ENCODE measurements at places on chromosomes 7 and 10.

GRCh38 chr10:33982995-33983394 lies 648.5 kb upstream of the NRP1 start:
- DNase-seq: no peak

DNA sequence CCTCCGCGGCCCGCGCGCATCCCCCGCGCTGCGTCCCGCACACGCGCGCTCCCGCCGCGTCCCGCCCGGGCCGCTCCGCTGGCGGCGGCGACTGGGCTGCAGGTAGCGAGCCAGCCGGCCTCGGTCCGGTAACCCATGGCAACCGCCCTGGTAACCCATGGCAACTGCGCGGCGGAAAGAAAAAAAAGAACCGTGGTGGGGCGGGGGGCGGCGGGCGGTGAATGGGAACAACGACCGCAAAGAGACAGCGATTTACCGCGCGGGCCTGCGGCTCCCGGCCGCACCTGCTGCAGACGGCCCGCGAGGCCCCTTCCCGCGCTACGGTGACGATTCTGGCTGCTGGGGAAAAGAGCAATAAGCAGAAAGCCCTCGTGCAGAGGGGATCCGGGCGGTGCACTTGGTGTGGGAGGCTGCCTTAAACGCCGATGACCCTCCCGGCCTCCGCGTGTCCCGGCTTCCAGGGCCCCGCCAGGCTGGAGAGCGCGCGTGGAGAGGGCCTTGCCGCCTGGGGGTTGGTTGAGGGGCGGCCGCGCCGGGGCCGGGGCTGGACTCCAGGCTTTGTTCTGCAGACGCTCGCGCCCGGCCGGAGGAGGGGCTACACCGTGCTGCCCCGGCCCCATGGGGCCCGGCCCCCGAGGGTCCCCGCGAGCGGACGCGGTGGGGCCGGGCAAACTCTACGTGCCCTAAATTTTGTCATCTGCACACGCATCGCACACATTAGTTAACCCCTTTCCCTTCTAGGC lies 84.7 kb downstream of the SNX10 start:
- peak; percentile 25 for DNase-seq

DNA sequence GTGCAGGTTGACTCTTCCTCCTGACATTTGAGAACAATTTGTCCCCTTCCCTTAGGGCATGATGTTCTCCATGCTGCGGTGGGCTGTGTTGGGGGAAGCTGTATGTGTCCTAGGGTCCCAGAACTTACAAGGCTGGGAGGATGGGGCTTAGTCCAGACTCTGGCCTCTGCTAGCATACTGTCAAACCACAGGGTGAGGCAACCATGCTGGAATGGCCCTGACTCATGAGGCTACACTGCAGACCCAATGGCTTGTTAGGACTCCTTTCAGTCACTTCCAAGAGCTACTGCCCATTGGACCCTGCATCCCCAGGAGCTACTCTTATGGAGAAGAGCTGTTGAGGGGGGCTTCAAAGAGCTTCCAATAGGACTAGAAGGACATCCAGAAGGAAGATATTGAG lies 20.1 kb upstream of the FAM170B start:
- no peak for DNase-seq

- DNase-seq: no peak
These were observed 364.0 kb upstream of the LRGUK start for GRCh38 chr7:133763076-133763640.

- DNase-seq: no peak
These were observed 187.7 kb downstream of the DOCK4 start for GRCh38 chr7:112018305-112019030.

DNA sequence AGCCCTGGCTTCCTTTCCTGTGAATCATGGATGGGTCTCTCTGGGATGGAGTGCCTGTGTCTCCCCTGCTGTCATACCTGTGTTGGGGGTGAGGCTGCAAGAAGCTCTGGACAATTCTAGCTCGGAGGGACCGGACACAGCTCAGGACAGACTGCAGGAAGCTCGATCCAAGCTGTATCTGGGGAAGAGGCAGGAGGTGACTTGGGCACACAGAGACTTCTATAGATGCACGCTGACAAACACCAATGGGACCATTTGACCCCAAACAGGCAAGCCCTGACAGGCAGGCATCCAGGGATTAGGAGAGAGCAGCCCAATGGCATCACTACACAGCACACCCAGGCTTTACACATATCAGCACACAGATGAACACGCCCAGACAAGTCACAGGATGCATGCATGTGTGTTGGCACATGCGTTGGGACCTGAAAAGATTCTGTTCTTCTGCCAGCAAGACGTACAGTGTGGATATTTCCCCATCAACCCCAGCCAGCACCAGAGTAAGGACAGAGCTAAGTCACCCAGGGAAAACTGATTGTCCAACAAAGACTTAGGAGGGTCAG lies 4.5 kb downstream of the LLCFC1 start:
- DNase-seq: no peak

GRCh38 chr7:21193895-21194294 lies 234.0 kb upstream of the SP4 start:
- DNase-seq: no peak

DNA sequence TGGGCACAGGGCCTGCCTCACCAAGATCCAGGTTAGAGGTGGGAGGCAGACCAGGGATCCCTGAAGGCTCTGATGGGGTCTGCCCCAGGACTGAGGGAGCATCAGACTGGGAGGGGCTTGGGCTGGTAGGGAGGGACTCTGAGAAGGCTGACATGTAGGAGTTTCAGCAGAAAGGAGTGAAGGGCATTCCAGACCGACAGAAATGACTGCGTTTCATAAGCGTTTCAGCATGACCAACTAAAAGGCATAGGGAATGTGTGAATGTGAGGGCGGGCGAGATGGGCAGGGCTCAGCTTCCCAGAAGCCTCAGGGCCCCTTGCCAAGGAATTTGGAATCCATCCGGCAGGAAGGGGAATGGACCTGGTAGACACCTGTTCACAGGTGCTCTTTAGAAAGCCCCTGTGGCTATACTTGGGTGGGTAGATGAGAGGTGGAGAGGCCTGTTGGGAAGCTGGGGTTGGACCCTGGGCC lies 24.9 kb upstream of the SLC29A3 start:
- no peak for DNase-seq

DNA sequence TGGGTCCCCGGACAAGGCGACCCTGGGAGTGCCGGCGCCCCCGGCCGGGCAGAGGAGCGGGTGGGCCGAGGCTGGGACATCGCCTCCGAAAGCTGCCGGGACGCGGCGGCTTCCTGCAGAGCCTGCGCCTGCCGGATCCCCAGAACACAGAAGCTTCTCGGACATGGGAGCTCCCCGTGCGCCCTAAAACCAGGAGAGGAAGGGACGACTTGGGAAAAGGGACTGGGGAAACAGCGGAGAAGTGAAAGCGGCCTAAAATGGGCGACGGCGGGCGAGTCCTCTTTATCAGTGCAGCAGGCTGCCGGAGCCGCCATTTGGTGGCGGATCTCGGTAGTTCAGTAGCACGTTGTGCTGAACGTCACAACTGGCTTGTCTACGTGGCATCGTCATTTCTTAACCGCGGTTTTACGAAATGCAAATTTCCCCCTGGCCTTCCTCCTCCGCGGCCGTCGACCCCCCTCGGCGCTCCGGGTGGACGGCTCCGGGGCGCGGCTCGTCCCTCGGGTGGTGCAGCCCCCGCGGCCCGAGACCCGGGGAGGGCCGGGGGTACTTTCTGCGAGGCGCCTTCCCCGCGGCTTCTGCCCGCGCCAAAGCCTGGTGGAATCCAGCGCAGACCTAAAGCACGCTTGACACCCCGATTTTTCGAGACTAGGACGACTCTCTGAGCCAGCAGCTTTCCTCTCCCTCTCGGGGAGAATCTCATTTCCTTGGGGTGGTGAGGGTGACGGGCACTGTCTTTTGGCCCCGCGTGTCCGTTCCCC lies 9.9 kb upstream of the SPAG6 start:
- peak; percentile 71 for DNase-seq

GRCh38 chr10:99917963-99918825 lies 91.6 kb downstream of the DNMBP start:
- no peak for DNase-seq

- no peak for DNase-seq
These were observed 2.0 kb upstream of the ZNF398 start for GRCh38 chr7:149145031-149145845.

GRCh38 chr10:11020548-11020942 lies 2.9 kb downstream of the CELF2 start:
- DNase-seq: no peak

DNA sequence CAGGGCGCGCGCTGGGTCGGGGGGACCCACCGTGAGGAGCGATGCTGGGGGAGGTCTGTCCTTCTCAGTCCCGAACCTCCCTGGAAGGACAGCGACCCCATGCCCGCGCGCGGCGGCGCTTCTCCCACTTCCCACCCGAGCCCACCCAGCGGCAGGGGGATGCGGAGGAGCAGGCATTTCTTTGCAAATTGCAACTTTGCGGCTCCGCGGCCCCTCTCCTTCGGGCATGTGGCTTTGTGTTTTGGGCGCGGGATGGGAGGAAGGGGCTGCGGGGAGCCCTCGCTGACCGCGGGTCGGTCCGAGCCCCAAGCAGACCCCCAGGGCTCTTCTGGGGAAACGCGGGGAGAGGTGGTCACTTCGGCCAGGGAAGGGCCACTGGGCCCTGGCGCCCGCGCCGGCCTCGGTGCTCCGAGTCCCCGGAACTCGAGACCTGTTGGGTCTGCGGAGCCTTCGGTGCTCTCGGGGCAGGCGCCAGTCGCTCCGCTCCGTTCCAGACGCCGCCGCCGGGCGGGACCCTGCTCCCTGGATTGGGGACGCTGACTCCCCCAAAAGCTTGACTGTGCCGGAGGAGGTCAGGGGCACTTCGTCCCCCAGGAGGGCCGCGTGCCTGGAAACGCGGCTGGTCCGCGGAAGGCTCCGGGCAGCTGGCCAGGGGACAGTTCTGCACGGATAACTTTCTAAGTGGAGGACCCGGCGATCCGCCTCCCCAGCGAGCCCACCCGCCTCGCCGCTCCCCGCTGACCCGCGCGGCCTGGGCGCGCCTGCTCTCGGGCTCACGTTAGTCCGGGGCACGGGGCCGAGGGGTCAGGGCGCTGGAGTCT lies 164.2 kb upstream of the DPP6 start:
- no peak for DNase-seq

- no peak for DNase-seq
These were observed 39.5 kb upstream of the RTKN2 start for GRCh38 chr10:62308101-62308500.

DNA sequence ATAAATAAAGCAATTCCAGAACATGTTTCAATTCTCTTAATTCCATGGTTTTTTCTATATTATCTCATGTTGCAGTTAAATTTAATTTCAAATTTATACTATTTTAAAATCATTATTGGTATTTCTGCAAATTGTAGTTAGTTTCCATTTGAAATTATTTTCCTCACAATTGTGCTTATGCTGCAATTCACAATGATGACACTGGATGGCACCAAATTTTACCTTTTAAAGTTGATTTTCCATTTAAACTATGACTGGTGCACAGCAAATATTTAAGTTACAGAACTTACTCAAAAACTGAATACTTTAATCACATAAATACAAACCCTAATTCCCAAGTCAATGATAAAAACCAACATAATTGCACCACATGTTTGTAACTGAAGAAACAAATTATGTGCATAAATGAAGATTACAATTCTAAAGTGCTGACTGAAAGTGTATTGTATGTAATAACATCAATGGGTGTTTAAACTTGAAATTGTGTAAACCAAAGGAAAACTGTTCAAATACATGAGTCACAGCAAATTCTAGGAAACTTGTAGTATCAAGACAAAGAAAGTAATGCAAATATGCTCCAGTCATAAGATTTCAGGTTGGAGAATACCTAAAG lies 75.3 kb upstream of the AASS start:
- DNase-seq: peak; percentile 9

DNA sequence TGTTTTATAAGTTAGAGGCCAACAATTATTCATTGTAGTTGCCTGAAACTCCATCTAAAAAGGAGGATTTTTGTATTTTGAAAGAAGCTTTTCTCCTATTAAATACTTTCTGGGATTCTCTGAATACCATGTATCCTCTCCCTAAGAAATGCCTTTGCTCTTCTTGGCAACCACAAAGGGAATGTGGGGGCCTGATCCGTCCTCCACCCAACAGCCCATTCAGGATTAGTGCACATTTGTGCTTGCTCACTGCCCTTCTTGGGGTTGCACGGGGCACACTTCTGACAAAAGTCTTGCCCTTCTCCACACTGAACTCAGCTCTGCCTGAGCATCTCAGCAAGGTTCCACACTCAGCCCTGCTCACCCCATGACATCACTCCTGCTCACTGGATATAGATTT lies 194.2 kb downstream of the SLC25A13 start:
- no peak for DNase-seq

DNA sequence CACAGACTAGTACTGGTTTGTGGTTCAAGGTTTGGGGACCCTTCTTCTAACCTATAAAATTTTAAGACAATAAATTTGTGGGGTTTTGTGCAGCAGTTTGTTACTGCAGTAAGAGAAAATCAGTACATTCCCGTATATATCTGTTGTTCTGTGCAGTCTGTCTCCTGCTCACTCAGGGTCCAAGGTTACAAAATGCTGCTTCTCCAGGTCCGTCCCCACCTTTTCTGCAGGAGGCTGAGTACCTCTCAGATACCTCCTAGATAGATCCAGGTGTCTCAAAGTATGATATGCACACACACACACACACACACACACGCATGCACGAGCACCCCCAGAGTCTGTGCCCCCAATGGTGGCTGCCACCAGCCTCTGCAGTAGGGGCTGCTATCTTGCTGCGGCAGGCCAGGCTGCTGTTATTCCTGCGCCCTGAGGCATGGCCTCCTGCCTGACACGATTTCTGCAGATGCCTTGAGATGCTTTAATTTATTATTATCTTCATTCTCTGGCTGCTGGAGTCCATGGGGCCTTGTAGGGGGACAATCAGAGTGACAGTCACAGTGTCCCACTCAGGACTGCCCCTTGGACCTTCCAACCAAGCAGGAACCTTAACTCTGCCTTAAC lies 25.2 kb upstream of the ASL start:
- no peak for DNase-seq

- DNase-seq: no peak
These were observed 1.5 kb downstream of the BCAP29 start for GRCh38 chr7:107581387-107582013.

DNA sequence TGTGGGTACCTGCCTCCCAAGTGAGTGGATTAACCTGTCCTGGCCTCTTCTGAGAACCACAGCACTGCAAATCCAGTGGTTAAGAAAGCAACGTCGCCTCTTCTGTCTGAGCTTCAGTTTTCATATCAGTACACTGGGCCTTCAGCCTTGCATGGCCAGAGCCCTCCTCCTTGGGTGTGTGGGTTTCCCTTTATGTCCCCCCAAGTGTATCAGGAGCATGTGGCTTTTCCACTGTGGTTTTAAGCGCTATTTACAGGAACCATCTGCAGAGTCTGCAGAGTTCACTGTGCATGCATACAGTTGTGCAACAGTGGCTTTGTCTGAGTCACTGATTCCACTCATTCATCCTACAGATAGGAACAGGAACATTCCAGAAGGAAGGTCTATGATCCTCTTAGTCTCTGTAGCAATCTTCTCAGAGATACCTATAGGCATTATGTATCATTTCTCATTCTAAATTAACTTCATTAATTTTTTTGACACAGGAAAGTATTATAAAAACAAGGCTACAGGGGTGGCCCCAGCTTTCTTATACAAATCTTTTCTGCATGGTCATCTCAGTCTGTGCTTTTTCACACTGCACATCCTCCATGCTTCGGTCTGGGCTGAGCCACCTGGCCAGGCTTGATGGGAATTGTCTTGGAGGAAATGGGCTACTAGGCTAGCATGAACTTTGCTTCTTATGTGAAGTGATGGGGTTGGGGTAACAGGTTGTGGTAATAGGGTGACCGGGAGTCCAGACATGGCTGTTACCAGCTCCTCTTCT lies 17.1 kb downstream of the MBL2 start:
- no peak for DNase-seq

GRCh38 chr7:113087071-113087998 lies 708 bp upstream of the GPR85 start:
- no peak for DNase-seq

- DNase-seq: no peak
These were observed 42.1 kb upstream of the NUB1 start for GRCh38 chr7:151299530-151299929.

All from activated CD4-positive, alpha-beta T cell treated with anti-CD3 and anti-CD28 coated beads, Interleukin-2, Interleukin-4, amounts not matched to agents 100 ng/mL and 50 ng/mL, durations not matched to agents 16 hours and 8 hours (primary cell).